ENCODE measurements at places on chromosomes 11 and 22.
A peak's percentile ranks its signal among the peaks of the same experiment; 100 is the strongest.

DNA sequence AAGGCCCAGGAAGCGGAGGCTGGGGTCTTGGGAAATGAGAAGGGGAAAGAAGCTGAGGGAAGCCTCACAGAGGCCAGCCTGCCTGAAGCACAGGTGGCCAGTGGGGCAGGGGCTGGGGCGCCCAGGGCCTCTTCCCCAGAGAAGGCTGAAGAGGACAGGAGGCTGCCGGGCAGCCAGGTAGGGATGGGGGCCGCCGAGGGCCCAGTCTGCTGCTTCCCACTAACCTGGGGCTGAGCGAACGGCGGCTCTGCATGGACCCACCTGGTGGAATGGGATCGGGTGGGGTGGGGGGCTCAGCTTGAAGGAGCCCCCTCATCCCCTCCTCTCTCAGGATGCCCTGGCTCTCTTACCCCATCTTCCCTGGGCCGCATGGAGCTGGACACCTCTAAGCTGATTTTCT is 7.7 kb downstream of the EHBP1L1 start:
- no peak for DNase-seq

GRCh38 chr11:8234910-8235309 is 28.8 kb downstream of the LMO1 start:
- DNase-seq, result no peak

GRCh38 chr11:112150517-112150916 is 13.4 kb downstream of the IL18 start:
- DNase-seq, result no peak

DNA sequence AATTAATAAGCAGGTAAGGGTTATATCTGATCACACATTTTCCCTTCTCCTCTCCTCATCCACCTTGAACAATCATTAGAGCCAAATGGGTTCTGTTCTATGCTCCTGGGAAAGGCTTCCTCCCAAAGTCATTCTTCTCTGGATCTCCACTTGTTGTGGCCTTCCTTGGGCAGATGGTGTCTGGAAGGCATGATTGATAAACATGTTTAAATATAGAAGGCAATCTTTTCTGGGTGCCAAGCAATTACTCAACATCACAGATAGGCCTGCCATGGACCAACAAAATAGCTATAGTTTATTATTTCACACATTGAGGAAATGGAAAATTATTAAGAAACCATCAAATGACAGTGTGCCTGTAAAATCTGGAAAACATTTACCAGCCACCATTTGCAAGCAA is 73.5 kb downstream of the KCNA4 start:
- no peak for DNase-seq

GRCh38 chr22:26974914-26975803 is 317.8 kb downstream of the MIAT start:
- DNase-seq, result no peak

- peak; percentile 47 for DNase-seq
Observed at GRCh38 chr22:36334821-36335603, 52.8 kb downstream of the MYH9 start.

All from stimulated activated CD4-positive, alpha-beta T cell treated with anti-CD3 and anti-CD28 coated beads, Interleukin-15, amount 100 ng/mL, for 24 hours (primary cell).